Activated naive CD4-positive, alpha-beta T cell treated with anti-CD3 and anti-CD28 coated beads, Interleukin-2, amount 10 ng/mL, durations not matched to agents 7 days and 5 days (primary cell): ENCODE measurements at places on chromosomes 5 and 9.

DNA sequence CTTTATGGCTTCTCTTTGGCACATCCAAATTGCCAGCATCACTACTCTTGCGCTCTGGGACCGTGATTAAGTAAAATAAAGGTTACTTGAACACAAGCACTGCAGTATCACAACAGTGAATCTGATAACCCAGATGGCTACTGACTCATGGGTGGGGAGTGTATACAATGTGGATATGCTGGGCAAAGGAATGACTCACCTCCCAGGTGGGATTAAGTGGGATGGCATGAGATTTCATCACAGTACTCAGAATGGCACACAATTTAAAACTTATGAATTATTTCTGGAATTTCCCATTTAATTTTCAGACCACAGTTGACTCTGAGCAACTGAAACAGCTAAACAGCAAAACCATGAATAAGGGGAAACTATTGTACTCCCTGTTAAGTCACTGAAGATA, 4.3 kb downstream of the GFM2 start:
- no peak for DNase-seq

DNA sequence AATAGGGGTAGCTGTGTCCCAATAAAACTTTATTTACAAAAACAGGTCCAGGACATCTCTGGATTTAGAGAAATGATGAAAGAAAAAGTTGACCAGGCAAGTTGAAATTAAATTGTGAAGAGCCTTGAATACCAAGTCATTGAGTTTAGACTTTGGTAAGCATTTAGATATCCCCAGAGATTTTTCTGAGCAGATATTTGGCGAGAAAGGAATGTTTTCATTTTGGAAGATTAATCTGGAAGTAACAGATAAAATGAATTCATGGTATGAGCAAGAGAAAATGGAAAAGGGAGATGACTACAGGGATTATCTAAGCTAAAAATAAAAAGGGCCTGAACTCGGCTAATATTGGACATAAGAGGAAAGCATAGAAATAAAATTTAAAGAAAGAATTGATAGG, 157.6 kb downstream of the ACTL7B start:
- no peak for DNase-seq

DNA sequence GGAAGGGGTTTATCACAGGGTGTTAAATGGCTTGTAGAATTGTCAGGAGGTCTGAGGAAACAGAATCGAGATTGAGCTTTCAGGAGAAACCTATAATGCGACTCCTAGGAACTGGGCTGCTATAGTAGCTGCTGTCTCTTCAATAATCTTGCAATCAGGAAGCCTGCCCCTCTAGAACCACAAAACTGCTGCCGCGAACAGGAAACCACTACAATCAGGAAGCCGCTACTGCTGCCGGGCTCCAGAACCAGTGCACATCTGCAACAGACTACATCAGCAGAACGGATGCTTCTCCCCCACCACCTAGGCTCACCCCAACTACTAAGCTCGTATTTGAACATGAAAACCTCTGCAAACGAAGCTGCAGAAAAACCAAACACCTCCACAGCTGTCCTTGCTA, 31.6 kb downstream of the TNFSF8 start:
- DNase-seq = peak; percentile 92

GRCh38 chr5:45109062-45109461, 300.3 kb downstream of the MRPS30 start:
- DNase-seq = no peak

- DNase-seq = no peak
Observed at GRCh38 chr9:131840751-131841702, 101.2 kb upstream of the RAPGEF1 start.

DNA sequence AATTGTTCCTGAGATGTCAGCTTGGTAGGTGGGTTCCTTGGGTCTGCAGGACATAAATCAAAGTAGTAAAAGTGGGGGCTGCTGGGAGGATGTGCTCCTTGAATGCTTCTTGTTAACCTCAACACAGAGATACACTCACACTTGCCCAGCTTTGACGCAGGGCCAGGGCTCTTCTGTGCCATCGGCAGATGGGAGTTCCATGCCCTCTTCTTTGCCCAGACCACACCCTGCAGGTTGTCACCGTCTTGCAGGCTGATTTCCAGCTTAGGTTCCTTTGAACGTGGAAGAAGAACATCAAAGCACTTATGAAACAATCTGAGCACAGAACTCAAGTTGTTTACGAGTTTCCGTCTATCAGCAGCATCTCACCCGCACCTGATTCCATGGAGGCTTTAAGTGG, 11.0 kb downstream of the DBH start:
- DNase-seq = no peak

DNA sequence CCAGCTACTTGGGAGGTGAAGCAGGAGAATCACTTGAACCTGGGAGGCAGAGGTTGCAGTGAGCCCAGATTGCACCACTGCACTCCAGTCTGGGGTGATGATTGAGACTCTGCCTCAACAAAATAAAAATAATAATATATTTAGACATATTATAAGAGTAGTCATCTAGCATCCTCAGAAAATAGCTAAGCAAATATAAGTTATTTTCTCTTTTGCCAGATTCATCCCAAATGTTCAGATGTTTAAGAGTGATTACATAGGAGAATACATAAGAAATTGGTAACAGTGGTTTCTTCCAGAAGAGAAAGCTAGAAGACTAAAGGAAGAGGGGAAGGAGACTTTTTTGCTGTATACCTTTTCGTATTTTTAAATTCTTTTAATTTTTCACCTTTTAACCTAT, 20.0 kb downstream of the PRKAA1 start:
- no peak for DNase-seq

GRCh38 chr5:180159756-180160155, 49.3 kb downstream of the RASGEF1C start:
- no peak for DNase-seq

GRCh38 chr5:88816195-88816594, 66.8 kb downstream of the MEF2C start:
- no peak for DNase-seq

DNA sequence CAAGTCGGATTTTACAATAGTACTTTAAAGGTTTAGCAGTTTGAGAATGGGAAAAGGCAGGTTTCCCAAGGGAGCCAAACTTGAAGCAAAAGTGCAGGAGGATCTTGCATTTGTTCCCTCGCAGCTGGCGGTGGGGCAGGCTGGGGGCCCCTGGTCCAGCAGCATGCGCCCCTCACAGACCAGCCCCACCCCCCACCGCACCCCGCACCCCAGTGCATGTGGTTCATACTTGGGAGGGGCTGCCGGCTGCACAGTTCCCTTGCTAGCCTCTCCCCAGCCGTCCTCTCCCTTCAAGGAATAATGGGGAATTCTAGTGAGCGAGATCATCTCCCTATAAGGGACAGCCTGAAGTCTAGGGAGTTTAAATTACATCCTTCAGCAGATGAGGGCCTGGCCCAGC, 273.1 kb upstream of the IRX2 start:
- no peak for DNase-seq

- DNase-seq = no peak
Observed at GRCh38 chr5:76801159-76801802, 17.5 kb upstream of the F2RL1 start.

DNA sequence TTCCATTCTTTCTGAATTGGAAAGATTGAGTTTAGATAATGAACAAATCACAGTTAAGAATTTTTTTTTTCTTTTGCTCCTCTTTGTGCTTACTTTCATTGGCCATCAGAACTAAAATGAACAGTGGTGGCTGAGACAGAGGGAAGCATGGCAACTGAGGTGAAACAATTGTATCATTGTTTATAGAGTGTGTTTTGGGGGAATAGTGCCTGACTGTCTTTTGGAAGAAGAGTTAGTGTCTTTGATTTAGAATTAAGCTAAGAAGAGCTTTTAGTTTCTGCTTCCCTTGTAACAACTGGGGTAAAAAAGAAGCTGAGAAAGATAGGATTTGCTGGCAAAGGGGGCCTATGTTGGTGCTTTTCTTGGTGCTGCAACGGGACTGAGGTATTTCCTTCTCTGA, 24.0 kb downstream of the HSD17B4 start:
- DNase-seq = no peak

- DNase-seq = no peak
Observed at GRCh38 chr9:78712903-78713613, 416.1 kb downstream of the PSAT1 start.

DNA sequence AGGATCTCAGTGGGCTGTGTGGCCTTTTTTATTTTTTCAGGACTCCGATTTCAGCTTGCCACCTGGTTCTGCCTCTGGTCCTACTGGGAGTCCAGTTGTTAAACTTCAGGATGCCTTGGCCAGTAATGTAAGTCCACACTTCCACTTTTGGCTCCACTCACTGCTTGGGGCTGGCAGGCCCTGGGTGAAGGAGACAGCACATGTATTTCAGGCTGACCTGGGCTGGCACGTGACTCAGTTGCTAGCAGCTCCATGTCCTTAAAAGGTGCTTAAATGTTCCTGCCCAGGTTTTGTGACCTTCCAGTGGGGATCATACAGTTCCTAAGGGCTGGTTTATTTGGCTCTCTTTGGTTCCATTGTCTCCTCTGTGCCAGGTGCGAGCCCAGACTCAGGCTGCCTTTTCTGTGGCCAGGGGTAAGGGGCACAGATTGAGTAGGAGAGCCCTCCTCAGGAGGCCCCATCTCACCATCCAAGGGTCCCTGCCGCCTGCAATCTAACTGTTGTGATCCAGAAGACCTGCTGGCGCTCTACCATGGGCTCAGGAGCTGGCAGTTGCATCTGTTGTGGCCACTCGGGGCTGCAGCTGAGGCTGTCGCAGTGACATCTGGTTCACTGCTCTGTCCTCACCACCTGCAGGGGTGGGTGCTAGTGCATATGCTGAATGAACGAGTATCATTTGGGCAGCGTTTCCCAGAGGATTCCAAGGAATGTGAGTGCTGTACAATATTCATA, 19.2 kb upstream of the POMT1 start:
- no peak for DNase-seq

- DNase-seq = no peak
Observed at GRCh38 chr5:150632305-150633160, 7.9 kb upstream of the SYNPO start.

GRCh38 chr5:80955082-80955590, 5.0 kb upstream of the RASGRF2 start:
- DNase-seq = no peak

GRCh38 chr9:73155968-73156864, 4.6 kb downstream of the ANXA1 start:
- no peak for DNase-seq

DNA sequence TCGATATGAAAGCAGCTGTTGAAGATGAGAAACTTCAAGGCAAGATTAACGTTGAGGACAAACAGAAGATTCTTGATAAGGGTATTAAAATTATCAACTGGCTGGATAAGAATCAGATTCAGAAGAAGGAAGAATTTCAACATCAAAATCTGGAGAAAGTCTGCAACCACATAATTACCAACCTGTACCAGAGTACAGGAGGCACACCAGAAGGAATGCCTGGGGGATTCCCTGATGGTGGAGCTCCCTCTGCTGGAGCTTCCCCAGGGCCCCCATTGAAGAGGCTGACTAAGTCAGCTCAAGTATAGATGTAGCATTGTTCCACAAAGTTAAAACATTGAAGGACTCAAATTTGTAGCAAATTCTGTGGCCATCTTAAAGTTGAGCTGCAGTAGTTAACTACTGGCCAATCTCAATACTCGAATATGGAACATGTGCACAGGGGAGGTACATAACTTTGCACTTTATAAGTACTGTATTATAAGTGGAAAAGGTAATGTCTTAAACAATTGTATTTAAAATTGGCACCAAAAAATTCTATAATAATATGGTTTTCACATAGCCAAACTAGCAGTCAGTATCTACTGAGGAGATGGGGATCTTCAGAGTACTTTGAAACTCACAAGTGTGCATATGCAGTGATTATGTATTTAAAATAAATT, 237.5 kb downstream of the CHSY3 start:
- no peak for DNase-seq

GRCh38 chr5:1186351-1187233, 14.8 kb upstream of the SLC6A19 start:
- DNase-seq = no peak

GRCh38 chr5:149474198-149474597, 77.0 kb downstream of the CSNK1A1 start:
- no peak for DNase-seq

DNA sequence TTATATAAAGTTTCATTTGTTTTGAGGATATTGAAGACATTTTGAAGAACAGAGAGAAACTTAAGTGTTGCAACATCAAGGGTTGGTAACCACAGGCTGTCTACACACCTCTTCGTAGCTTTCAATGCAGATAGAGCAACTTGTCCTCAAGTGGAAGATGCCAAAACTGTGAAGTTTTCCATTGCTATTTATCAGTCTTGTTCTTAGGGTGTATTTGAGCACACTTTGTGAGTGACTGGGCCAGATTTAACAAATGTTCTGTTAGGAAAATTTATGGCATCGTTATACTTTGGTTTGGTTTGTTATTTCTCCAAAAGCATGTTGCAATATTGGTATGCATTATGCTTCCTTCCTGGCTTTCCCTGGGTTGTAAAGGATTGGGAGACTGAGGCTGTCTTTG, 31.6 kb downstream of the NNT start:
- no peak for DNase-seq

DNA sequence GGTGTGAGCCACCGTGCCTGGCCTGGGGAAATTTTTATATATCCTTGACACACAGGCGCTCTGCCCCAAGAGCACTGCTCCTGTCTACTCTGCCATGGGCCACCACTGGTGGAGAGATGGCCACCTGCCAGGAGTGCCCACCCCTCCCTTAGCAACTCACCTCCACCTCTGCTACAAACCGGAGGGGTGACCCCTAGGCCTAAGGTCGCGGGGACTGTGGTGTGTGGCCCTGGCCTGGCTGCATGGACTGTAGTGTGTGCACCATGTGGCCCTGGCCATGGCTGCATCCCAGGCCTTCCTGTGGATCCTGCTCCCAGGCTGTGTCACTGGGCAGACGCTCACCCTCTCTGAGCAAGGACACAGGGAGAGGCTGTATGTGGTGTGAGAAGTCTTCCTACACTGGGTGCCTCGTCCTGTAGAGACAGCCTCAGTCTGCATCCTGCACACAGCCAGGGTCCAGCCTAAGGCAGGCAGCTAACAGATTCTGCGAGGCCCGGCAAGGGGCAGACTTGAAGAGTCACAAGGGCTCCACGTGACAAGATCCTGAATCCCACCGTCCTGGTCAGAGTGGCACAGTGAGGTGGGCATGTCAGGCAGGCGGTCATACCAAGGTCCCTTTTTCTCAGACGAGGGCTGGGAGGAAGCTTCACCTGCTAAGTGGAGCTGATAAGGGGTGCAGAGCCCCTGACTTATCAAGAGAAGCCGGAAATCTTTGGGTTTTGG, 10.3 kb downstream of the NINJ1 start:
- no peak for DNase-seq
